ENCODE measurements at places on chromosomes 11 and 22.

DNA sequence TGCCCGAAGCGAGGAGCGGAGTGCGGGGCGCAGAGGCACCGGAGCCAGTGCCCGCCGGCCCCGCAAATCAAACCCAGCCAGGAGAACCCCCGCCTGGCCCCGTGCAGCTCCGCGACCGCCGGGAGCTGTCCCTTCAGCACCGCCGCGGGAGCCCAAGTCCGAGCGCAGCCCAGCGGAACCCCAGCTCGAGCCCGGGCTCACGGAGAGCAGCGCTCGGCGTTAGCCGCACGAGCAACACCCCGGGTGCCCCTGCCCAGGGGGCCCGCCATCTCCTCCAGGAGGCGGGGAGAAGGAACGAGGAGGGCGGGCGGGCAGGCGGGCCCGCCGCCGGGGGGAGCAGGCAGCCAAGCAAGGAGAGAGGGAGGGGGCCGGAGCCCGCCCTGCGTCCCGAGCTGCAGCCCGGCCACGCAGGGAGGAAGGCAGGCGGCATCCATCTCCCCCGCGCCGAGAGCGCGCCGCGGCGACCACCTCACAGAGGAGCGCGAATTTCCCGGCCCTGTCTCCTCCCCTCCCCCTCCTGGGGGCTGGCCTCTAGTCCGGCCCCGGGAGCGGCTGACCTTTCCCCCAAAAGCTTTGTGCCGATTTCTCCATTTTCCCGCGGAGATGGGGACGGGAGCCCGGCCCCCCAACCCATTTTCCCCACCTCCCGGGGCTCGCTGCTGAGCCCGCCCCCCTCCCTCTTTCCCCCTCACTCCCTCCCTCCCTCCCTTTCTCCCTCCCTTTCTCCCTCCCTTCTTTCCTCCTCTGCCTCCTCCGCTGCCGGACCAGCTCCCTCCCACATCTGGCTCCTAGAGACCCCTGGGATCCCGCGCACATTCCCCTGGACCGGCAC, 621 bp downstream of the KCNC1 start:
- peak overlapping the region; percentile 10 for H3K4me3 ChIP-seq
- no peak for ATAC-seq
- no peak overlapping the region for H3K27ac ChIP-seq
- H3K27me3 ChIP-seq: peaks cover 48% of the 10 kb centered on the region

DNA sequence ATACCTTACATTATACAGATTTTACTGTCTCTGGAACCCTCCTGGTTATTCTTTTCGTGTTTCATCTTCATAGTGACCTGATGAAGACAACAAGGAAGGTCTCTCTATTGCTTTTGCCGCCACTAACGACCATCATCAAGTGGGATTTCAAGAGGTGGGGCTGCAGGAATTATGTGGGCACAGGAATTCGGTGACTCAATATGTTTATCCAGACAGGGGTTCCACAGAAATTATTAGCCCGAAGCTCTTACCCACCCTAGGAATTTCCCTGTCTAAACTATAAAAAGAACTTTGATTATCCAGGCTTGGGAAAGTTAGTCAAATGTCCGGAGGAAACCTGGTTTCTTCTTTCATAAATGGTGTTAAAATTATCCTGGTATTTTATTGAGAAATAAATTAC, 566.8 kb upstream of the TENM4 start:
- H3K36me3 ChIP-seq: no peaks in the 10 kb centered on the region
- H3K27me3 ChIP-seq: no peaks in the 10 kb centered on the region
- H3K4me3 ChIP-seq: no peak overlapping the region
- H3K4me1 ChIP-seq: no peaks in the 10 kb centered on the region
- ATAC-seq: no peak

- ATAC-seq: no peak
- H3K27ac ChIP-seq: no peak overlapping the region
- H3K27me3 ChIP-seq: peaks cover 9% of the 10 kb centered on the region
Measured at GRCh38 chr11:93444617-93445073, 98.5 kb downstream of the SMCO4 start.

GRCh38 chr11:5550440-5551095, 2.2 kb upstream of the OR52H1 start:
- peaks cover 6% of the 10 kb centered on the region for H3K4me1 ChIP-seq
- H3K36me3 ChIP-seq: peaks cover 5% of the 10 kb centered on the region
- H3K4me3 ChIP-seq: no peak overlapping the region
- no peak overlapping the region for H3K27ac ChIP-seq

GRCh38 chr22:48297296-48297695, 1530.4 kb downstream of the BRD1 start:
- no peak overlapping the region for H3K27ac ChIP-seq
- H3K27me3 ChIP-seq: no peaks in the 10 kb centered on the region
- H3K36me3 ChIP-seq: no peaks in the 10 kb centered on the region
- no peak for ATAC-seq

DNA sequence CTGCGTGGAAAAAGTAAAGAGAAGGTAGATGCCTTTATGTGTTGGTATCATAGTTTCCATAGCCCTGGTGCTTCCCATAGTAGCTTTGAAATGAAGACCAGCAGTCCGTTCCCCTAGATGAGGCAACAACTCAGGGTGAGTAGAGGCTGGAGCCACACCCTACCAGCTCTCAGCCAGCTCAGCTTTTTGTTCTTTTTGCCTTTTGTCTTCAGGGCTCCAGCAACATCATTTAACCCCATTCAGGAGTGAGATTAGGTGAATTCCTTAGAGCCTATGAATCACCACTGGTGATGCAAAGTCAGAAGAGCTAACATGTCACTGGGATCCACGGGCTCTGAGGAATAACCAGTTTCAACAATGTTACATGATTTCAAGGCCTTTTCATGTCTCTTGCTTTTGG, 14.0 kb upstream of the SESN3 start:
- H3K27me3 ChIP-seq: no peaks in the 10 kb centered on the region
- H3K27ac ChIP-seq: peak overlapping the region; percentile 80
- H3K36me3 ChIP-seq: no peaks in the 10 kb centered on the region
- no peak for ATAC-seq
- H3K4me3 ChIP-seq: no peak overlapping the region
- H3K4me1 ChIP-seq: peaks cover 43% of the 10 kb centered on the region

GRCh38 chr11:67405196-67405567, 1.3 kb downstream of the TBC1D10C start:
- H3K4me1 ChIP-seq: peaks cover 75% of the 10 kb centered on the region
- H3K4me3 ChIP-seq: peak overlapping the region; percentile 86
- no peak for ATAC-seq
- peaks cover 18% of the 10 kb centered on the region for H3K36me3 ChIP-seq
- no peaks in the 10 kb centered on the region for H3K27me3 ChIP-seq

DNA sequence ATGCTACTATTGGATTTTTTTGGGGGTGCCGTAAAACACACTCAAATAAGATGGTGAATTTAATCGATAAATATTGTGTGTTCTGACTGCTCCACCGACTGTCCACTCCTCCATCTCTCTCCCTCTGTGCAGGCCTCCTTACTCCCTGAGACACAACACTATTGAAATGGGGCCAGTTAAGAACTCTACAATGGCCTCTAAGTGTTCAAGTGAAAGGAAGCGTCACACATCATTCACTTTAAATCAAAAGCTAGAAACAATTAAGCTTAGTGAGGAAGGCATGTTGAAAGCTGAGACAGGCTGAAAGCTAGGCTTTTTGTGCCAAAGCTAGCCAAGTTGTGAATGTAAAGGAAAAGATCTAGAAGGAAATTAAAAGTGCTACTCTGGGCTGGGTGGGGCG, 156.7 kb downstream of the CTTN start:
- no peak overlapping the region for H3K27ac ChIP-seq
- ATAC-seq: no peak
- no peaks in the 10 kb centered on the region for H3K36me3 ChIP-seq
- no peak overlapping the region for H3K4me3 ChIP-seq

DNA sequence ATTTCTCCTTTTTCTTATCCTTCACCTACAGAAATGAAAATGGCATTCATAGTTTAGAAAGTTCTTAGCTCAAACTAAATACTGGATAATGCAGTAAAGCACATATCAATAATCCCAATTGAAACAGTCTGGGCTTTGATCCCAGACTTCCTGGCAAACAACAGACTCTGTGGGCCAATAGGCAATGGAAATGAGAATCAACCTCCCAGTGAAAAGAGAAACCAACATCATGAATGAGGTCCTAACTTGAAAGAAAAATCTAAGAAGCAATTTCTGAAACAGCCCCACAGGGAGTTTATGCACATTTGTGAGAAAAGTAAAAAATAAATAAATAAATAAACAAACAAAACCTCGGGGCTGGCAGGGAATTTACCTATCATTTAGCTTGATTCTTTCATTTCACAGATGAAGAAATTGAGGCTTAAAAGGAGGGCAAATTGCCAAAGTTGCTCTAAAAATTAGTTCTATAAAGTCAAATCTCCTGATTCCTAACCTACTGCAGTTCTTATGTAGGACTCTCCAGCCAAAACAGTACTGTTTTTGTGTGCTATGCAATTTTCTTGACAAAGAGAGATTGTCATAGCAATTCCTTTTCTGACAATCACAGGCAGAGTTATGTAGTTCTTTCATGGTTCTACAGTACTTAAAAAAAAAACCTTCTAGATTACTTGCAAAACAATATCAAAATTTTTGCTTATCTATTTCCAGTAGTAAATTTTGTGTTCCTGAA, 265.8 kb downstream of the GRM5 start:
- H3K27me3 ChIP-seq: no peaks in the 10 kb centered on the region
- ATAC-seq: no peak
- no peak overlapping the region for H3K4me3 ChIP-seq
- H3K4me1 ChIP-seq: no peaks in the 10 kb centered on the region
- H3K27ac ChIP-seq: no peak overlapping the region
- no peaks in the 10 kb centered on the region for H3K36me3 ChIP-seq

- H3K36me3 ChIP-seq: no peaks in the 10 kb centered on the region
- H3K4me1 ChIP-seq: no peaks in the 10 kb centered on the region
- no peak overlapping the region for H3K27ac ChIP-seq
Measured at GRCh38 chr11:123392844-123393243, 37.2 kb upstream of the GRAMD1B start.

GRCh38 chr11:29282088-29282487, 734.7 kb downstream of the KCNA4 start:
- H3K27ac ChIP-seq: no peak overlapping the region
- no peak for ATAC-seq
- no peaks in the 10 kb centered on the region for H3K36me3 ChIP-seq
- no peaks in the 10 kb centered on the region for H3K4me1 ChIP-seq

GRCh38 chr11:12496181-12497025, 119.0 kb downstream of the PARVA start:
- H3K4me1 ChIP-seq: no peaks in the 10 kb centered on the region
- H3K27ac ChIP-seq: no peak overlapping the region
- H3K27me3 ChIP-seq: no peaks in the 10 kb centered on the region
- ATAC-seq: peak; percentile 58
- H3K36me3 ChIP-seq: no peaks in the 10 kb centered on the region
